ENCODE measurements at places on chromosomes 16 and 17. TPM values are rescaled to one million over a fixed set of nuclear protein-coding genes. Genes with fewer than 3 reads are reported as not detected.
A peak's percentile ranks its signal among the peaks of the same experiment; 100 is the strongest.

PRSS22 gene
- not detected for total RNA-seq

ASPHD1 gene
- 0.95 TPM for total RNA-seq

ZG16 gene
- total RNA-seq, result not detected

DNA sequence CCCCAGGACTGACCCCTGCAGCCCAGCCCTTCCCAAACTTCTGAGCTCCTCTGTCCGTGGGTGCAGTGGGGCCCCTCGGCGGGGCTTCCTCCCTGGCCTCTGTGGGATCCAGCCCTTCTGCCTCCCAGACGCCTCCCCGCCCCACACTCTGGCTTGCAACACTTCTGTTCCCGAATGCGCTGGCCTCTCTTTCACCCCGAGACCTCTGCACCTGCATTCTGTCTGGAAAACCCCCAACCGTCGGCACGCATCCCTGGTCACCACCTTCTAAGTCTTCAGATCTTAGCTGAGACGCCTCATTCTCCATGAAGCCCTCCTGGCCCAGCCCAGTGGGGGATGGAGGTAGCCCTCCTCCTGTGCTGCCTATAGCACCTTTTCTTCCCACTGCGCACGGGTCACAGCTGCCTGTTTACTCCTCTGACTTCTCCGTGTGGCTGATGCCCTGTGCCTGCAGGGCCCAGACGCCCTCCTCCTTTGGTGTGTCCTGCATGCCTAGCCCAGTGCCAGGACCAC lies 26.4 kb downstream of the TMEM235 start:
- no peak overlapping the region for H3K27ac ChIP-seq
- H3K27me3 ChIP-seq, result peaks cover 5% of the 10 kb centered on the region
- no peaks in the 10 kb centered on the region for H3K36me3 ChIP-seq
- peaks cover 6% of the 10 kb centered on the region for H3K4me1 ChIP-seq
- no peak for DNase-seq
- no peak overlapping the region for H3K4me3 ChIP-seq

DNA sequence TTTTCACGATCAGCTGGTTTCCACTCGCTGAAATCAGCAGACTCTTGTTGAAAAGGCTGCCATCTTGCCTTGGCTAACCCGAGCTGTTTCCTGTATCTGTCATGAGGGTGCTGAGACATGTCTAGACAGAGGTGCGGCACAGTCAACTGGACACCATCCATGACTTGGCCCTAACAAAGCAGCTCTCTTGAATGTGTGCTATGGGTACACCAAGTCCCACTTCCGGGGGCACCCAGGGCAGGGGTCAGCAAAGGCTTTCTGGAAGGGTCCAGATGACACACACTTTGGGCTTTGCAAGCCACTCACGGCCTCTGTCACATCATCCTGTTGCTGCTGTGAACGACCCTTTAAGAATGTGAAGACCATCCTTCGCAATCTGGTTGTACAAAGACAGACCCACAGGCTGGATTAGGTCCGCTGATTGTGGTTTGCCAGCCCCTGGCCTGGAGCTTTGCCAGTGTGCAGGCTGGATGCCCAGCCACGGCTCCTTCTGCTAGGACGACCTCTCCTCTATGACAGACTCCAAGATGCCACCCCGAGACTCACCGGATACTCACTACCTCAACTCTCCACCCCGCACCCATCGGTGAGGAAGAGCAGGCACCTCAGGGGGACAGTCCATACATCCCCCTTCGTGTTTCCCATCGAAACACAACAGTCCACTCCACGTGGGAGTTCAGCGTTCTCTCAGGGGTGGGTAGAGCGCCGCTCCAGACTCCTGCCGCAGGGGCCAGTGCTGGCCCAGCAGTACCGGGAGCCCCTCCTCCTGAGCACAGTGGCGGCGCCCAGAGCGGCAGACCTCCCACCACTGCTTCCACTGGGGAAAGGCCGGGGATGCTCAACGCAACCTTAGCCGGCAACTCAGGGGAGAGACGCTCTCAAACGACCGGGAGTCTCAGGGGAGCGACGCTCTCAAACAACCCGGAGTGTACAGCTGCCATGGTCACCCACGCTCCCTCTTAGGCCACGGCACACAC lies 123.5 kb downstream of the ANKRD11 start:
- no peaks in the 10 kb centered on the region for H3K27me3 ChIP-seq
- H3K27ac ChIP-seq, result no peak overlapping the region
- H3K4me1 ChIP-seq, result no peaks in the 10 kb centered on the region
- H3K4me3 ChIP-seq, result no peak overlapping the region
- no peak for DNase-seq

DNA sequence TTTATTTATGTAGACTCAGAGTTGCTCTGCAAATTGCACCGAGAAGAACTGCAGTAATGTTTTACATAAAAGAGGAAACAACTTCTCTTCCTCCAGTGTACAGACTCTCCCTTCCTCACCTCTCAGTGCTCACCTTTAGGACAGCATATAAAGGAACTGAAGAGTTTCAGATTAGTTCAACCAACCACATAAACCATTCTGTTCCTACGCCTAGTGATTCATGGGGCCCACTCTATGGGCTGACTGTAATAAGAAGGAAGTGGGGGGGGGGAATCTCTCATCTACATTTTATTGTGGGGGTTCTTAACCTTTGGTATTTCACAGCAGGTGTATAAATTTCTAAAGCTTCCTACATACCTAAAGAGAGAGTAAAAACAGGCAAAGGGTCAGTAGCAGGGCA lies 18.3 kb downstream of the ZSWIM7 start:
- no peak overlapping the region for H3K27ac ChIP-seq
- DNase-seq, result no peak
- peaks cover 13% of the 10 kb centered on the region for H3K4me1 ChIP-seq
- H3K27me3 ChIP-seq, result no peaks in the 10 kb centered on the region
- H3K4me3 ChIP-seq, result no peak overlapping the region

DNA sequence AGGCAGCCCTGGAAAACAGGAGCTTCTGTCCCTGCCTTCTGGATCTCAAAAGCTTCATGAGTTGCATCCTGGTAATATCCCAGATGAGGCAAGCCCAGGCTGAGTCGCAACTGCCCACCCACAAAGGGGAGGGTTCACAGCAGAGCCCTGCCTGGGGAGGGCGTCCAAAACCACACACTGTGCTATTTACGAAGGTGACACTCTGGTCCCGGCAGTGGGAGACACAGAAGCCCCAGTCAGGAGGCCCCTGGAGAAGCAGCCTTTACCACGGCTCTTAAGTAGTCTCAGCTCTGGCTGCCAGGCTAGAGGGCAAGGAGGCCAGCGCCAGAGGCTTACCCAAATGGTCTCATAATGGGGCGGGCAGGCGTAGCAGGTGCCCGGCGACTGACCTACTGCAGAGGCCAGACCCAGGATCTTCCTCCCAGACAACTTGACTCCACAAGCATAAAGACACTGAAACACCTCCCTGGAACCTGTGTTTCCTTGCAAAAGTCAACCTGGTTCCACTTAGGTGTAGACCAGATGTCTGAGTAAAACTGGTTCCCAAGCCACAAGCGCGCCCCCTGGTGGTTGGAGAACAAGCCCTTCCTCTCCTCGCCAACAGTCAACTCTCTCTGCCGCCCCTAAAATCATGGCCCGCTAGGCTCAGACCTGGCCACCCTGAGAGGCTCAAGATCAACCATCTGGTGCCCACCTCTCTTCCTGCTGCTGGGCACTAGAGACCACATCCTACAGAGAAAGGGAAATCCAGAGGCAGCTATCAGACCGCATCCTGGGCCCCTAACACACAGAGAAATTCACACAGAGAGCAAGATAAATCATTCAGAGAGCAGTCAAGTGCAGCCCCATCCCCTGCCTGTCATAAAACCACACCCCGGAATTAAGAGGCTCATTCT lies 5.2 kb downstream of the AXIN2 start:
- H3K4me1 ChIP-seq, result no peaks in the 10 kb centered on the region
- DNase-seq, result peak; percentile 89
- H3K27me3 ChIP-seq, result no peaks in the 10 kb centered on the region
- H3K27ac ChIP-seq, result no peak overlapping the region
- H3K4me3 ChIP-seq, result no peak overlapping the region

DNA sequence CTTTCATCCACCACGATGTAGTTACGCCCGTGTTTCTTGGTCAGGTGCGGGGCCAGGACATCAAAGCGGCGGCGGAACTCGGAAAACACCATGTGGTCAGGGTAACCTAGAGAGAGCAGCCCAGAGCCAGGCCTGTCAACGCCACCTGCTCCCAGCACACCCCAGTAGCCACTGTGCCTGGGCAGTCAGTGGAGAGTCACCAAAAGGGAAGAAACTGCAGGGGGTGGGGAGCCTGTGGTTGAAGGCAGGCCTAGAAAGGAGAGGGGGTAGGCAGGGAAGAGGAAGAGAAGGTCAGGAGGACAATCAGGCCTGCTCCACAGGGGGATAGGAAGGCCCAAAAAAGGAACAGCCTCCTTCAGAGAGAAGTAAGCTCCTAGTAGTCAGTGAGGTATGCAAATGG lies 64.1 kb downstream of the PIPOX start:
- H3K36me3 ChIP-seq, result peaks cover 36% of the 10 kb centered on the region
- no peak overlapping the region for H3K27ac ChIP-seq
- H3K27me3 ChIP-seq, result no peaks in the 10 kb centered on the region

DNA sequence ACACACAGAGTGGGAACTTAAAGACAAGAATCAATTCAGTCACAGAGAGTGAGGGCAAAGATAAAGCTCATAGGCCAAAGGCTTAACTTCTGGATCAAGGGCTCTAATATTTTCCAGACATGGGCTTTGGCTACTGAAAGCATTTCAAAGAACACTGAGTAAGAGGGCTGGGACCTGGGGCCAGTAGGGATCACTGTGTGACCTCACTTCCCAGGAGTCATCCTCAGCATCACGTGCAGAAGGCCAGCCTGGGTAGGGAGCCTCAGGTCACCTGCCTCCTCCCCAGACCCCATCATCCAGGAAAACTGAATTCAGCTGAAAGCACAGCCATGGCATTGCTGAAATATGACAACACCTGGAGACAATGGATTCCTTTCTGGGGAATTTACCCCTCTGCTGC lies 163.5 kb downstream of the RAB11FIP4 start:
- no peak overlapping the region for H3K27ac ChIP-seq
- no peak overlapping the region for H3K4me3 ChIP-seq
- DNase-seq, result no peak
- H3K27me3 ChIP-seq, result no peaks in the 10 kb centered on the region
- no peaks in the 10 kb centered on the region for H3K36me3 ChIP-seq
- H3K4me1 ChIP-seq, result no peaks in the 10 kb centered on the region

DNA sequence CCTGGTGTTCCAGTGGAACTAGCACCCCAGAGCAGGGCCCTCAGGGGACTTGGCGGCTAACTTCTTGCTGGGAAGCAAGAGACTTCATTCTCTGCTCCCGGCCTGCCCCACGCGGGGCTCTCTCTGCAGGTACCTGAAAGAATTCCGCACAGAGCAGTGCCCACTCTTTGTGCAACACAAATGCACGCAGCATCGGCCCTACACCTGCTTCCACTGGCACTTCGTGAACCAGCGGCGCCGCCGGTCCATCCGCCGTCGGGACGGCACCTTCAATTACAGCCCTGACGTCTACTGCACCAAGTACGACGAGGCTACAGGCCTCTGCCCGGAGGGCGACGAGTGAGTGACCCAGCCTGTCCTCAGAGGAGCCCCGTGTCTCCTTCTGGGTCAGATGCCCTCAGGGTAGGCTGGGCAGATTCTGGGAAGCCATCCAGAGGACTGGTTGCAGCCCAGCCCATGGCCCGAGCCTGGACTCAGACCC lies 25.1 kb downstream of the UNK start:
- peak overlapping the region; percentile 74 for H3K27ac ChIP-seq
- H3K27me3 ChIP-seq, result no peaks in the 10 kb centered on the region
- H3K4me3 ChIP-seq, result no peak overlapping the region
- DNase-seq, result no peak

DNA sequence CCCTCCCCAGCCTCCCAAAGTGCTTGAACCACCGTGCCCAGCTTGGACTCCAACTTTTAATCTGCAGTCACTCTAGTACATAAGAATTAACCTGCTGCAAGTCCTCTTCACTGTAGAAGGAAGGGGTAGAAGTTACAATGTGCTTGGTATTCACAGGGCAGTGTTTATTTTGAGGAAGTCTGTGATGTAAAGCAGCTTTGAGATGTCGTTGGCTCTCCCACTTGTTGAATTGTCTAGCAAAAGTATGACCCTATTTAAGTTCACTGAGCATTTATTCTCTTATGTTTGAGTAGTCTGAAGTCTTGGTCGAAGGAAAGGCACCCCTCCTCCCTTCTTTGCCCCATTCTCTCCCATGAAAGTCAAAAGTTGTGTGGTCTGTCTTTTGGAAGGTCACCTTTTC lies 28.2 kb downstream of the SF3B3 start:
- no peak for DNase-seq
- peaks cover 81% of the 10 kb centered on the region for H3K36me3 ChIP-seq
- H3K27me3 ChIP-seq, result no peaks in the 10 kb centered on the region
- H3K27ac ChIP-seq, result no peak overlapping the region

- H3K4me3 ChIP-seq, result no peak overlapping the region
- peaks cover 63% of the 10 kb centered on the region for H3K4me1 ChIP-seq
- no peaks in the 10 kb centered on the region for H3K27me3 ChIP-seq
- H3K36me3 ChIP-seq, result no peaks in the 10 kb centered on the region
Measured at GRCh38 chr17:40474419-40475002, 26.9 kb downstream of the TNS4 start.

- peak; percentile 55 for DNase-seq
- H3K4me1 ChIP-seq, result peaks cover 25% of the 10 kb centered on the region
- H3K4me3 ChIP-seq, result no peak overlapping the region
- peak overlapping the region; percentile 79 for H3K27ac ChIP-seq
- H3K27me3 ChIP-seq, result no peaks in the 10 kb centered on the region
Measured at GRCh38 chr17:3002538-3003295, 60.7 kb downstream of the OR1D5 start.

DNA sequence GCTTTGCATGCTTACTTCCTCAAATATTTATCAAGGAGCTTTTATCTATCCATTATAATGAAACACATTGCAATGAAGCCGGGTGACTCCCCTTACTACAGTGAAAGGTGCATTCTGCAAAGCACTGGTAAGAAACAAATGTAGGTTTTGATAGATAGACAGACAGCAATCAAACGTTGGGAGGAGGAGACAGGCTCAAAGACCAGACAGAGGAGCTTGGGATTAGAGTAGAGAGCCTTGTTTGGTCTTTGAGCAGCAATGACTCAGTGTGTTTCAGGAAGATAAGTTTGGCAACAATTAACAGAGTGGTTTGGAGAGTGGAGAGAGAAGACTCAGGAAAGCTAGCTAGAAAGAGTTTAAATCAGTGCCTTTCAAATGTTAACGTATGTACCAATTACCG lies 68.8 kb downstream of the ZNF18 start:
- no peaks in the 10 kb centered on the region for H3K27me3 ChIP-seq
- DNase-seq, result no peak
- no peaks in the 10 kb centered on the region for H3K4me1 ChIP-seq
- H3K27ac ChIP-seq, result no peak overlapping the region

DNA sequence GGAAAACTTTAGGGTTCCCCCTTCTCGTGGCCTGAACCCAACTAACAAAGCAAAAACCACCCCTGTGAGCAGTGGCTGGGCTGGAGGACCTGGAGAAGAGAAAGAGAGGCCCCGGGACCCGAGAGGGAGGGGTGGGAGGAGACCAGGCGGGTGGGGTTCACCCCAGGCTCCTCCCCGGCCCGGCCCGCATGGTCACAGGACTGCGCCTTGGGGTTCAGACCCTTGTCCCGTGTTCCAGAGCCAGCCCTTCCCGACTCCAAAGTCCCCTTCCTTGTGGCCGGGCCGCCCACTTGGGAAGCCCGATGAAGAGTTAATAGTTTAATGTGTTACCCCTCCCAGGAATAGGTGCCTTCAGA lies 852 bp downstream of the MARVELD3 start:
- no peak overlapping the region for H3K27ac ChIP-seq
- H3K36me3 ChIP-seq, result no peaks in the 10 kb centered on the region
- peak overlapping the region; percentile 28 for H3K4me3 ChIP-seq
- no peak for DNase-seq
- peaks cover 34% of the 10 kb centered on the region for H3K27me3 ChIP-seq
- no peaks in the 10 kb centered on the region for H3K4me1 ChIP-seq

Measured in sigmoid colon (tissue), 7 donors.